Activated naive CD4-positive, alpha-beta T cell treated with Interleukin-2 at 50 U/mL for 16 hours (primary cell): ENCODE measurements at places on chromosomes 12 and 14.
A peak's percentile ranks its signal among the peaks of the same experiment; 100 is the strongest.

- no peak for DNase-seq
These were observed 335.3 kb downstream of the NPAS3 start for GRCh38 chr14:33273978-33274377.

GRCh38 chr12:18578191-18578590, 159.6 kb downstream of the PLCZ1 start:
- no peak for DNase-seq

- no peak for DNase-seq
These were observed 78.6 kb upstream of the GALNT9 start for GRCh38 chr12:132407992-132408391.

GRCh38 chr12:57063991-57064685, 14.2 kb upstream of the MYO1A start:
- peak; percentile 53 for DNase-seq

GRCh38 chr12:92208613-92209121, 63.0 kb upstream of the BTG1 start:
- DNase-seq, result no peak

DNA sequence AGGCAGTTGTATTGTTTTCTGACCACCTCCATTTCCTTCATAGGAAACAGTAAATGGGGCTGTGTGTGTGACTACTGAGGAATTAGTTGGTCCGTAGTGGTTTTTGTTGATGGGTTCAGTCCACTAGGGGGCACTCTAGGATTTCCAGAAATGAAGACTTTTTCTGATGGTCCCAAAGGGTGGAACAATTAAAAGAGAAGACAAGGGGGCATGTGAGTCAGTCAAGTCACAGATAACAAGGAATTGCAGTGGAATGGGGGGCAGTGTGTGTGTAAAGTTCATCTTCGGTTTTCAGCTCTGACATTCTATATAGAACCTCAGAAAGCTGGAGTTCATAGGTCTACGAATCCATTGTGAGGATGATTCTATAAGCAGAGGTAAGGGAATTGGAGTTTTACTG, 186.6 kb upstream of the OR4E1 start:
- DNase-seq, result peak; percentile 26

- no peak for DNase-seq
These were observed 59.9 kb downstream of the TSPAN19 start for GRCh38 chr12:84976133-84976532.

DNA sequence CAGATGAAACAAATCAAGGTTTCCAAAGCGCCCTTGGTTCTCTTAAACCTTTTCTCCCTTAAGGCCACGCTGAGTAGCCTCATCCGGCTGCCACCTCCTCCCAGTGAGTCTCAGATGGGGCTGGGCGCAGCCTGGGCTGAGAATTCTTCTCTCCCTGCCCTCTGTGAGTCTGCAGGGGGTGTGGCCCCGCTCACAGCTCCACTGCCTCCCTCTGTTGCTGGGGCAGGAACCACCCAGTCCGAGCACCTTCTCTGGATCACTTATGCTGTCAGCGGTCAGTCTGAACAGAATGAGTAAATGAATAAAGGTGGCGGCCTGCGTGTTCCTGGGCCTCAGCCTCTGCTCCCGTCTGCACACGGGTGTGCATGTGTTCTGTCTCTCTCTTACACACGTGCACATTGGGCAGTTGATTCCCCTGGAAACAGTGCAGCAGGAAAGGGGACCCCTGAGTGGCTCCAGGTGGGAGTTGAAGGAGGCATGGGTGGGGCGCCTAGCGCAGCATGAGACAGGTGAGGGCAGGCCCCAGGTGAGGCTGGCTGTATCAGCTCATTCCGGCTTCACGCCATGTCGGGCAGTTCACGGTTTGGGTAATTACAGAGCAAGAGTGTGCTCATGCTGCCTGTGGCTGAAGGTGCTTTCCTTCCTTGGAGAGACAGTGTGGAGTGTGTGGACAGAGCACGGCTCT, 4.3 kb downstream of the PAPLN start:
- no peak for DNase-seq

- no peak for DNase-seq
These were observed 167.8 kb downstream of the PAWR start for GRCh38 chr12:79522989-79523386.

DNA sequence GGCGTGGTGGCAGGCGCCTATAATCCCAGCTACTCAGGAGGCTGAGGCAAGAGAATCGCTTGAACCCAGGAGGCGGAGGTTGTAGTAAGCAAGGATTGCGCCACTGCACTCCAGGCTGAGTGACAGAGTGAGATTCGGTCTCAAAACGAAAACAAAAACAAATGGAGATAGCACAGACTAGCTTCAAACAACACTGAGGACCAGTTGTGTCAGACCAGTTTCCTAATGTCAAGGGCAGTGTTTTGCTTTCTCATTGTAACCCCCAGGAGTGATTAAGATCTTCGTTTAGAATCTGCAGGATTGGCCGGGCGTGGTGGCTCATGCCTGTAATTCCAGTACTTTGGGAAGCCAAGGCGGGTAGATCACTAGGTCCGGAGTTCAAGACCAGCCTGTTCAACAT, 18.5 kb downstream of the RPGRIP1 start:
- no peak for DNase-seq

GRCh38 chr12:103833095-103833775, 7.8 kb downstream of the NT5DC3 start:
- DNase-seq, result no peak

GRCh38 chr14:24037658-24038037, 14.2 kb upstream of the CARMIL3 start:
- no peak for DNase-seq

GRCh38 chr12:54561164-54561563, 11.8 kb downstream of the PDE1B start:
- no peak for DNase-seq

GRCh38 chr14:101726954-101727302, 34.6 kb upstream of the PPP2R5C start:
- no peak for DNase-seq

DNA sequence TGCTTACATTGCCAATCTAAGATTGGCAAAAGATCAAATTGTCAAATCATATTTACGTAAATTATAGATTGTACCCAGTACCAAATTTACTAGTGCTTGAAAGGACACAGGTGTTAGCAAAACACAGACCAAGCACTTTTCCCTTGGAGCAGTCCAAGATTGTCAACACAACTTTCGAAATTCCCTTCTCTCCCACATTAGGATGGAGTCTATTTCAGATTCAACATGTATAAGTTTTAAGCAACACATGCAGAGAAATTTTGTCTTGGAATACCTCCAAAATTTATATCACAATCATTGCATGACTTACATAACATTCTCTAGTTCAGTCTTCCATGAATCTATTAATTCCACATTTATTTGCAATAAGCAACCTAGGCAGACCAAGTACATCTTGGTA, 74.9 kb upstream of the SLCO1C1 start:
- DNase-seq, result no peak

DNA sequence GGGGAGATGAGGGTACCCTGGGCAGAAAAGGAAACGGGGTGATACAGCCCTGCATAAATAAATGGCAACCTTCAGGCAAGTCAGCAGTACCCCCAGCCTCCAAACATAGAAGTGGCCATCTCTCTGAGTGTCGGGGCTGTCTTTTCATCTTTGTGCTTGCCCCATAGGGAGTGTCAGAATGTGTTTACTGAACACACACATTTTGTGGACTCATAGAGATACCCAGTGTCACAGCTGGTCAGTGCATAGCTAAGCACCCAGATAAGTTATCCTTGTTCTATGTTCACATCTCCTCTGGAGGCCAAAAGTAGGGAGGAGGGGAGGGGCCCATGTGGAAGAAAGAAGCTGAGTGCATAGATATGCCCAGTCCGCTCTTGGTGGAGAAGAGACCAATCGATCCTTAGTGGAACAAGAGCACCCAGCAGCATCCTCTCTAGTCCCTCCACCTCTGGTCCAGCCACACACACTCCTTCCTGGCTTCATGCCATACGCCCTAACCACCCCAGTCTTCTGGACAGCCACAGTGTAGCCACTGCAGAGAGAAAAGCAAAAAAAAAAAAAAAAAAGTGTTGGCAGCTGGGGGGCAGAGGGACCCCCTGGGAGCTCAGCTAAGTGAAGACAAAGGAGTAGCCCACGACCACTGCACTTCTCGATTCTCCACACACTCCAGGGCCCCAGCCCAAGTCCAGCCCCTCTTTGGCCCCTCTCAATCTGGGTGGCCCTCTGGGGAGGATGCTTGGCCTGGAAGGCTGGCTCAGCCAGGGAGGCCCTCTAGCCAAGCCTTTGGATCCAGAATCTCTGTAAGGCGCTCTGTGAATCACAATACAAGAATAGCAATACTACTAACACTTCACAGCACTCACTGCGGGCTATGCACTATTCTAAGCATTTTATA, 2.6 kb downstream of the ITGA7 start:
- no peak for DNase-seq

DNA sequence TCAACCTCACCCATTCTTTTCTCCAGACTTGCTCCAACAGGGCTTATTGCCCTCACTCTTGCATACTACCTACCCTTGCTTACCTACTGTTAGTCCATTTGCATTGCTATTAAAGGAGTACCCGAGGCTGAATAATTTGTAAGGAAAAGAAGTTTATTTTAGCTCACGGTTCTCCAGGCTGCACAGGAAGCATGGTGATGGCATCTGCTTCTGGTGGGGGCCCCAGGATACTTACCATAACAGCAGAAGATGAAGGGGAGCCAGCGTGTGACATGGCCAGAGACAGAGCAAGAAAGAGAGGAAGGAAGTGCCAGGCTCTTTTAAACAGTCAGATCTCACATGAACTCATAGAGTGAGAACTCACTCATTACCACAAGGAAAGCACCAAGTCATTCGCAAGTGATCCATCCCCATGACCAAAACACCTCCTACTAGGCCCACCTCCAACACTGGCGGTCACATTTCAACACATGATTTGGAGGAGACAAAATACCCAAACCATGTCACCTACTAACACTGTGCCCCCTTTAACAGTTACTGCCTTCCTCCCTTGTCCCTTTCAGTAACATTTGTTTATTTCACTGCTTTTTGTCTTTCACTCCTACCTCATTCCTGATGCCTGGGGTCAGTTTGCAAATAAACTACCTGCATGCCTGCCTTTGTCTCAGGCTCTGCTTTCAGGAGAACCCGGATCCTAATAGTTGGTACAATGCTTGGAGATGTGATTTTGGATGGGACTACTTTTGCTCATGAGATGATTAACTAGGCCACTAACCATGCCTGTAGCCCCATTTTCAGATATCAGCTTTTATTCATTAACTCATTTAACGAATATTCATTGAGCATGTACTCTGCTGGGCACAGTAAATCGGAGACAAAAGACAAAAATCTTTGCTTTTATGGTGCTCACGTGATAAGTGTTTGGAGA, 41.6 kb upstream of the CSRP2 start:
- no peak for DNase-seq

GRCh38 chr14:74698465-74698864, 14.4 kb downstream of the AREL1 start:
- no peak for DNase-seq

- DNase-seq, result no peak
These were observed 111.2 kb downstream of the RFLNA start for GRCh38 chr12:124406043-124406442.

- DNase-seq, result no peak
These were observed 43.8 kb downstream of the FOXN3 start for GRCh38 chr14:89373185-89373584.

DNA sequence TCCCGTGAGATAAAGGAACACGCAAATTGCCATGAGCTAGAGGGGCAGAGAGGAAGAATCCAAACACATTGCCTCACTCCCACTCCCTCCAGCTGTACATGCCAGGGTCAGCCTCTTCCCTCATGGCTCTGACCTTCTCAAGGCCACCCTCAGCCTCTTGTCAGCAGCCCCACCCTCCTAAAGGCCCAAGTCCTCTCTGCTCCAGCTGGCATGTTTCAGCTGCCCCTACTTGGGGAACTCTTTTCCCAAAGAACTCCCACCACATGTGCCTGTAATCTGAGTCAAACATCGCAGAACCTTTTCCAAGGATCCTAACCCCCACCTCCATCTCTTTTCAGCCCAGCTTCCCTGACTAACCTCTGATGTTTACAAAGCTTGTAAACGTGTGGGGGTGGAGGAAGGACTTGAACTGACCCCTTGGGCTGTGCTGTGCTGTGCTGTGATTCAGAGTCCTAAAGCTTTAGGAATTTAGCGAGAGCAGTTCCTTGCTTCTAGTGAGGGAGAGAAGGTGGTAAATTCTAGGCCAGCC, 7.3 kb upstream of the CACNB3 start:
- no peak for DNase-seq

DNA sequence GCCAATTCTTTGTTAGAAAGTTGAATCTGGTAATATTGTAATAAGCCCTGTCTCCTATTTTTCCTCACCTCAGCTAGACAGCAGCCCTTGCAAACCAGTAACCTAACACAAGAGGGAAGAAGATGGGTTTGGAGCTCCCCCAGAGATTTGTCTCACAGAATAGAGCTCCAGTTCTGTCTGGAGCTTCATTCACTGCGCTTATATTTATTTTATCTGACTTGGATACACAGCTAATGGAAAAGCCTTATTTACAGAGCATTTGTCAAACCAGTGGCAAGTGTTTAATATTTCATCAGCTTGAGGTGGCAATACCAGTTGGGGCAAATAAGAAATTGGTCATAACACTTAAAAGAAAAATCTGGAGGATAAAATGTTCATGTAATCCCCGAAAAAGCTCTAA, 1094.0 kb downstream of the FSCB start:
- DNase-seq, result no peak

GRCh38 chr12:122827258-122827657, 8.0 kb upstream of the HIP1R start:
- no peak for DNase-seq

- peak; percentile 32 for DNase-seq
These were observed at the start of gene DACT1 for GRCh38 chr14:58637391-58638230. Gene DACT1 (plus strand): TSS chr14:58637962. CDS start chr14:58638203, 241 bp downstream.

GRCh38 chr14:59997966-59998365, 78.0 kb downstream of the LRRC9 start:
- no peak for DNase-seq

- DNase-seq, result no peak
These were observed 47.4 kb upstream of the MEG3 start for GRCh38 chr14:100778526-100778882.

DNA sequence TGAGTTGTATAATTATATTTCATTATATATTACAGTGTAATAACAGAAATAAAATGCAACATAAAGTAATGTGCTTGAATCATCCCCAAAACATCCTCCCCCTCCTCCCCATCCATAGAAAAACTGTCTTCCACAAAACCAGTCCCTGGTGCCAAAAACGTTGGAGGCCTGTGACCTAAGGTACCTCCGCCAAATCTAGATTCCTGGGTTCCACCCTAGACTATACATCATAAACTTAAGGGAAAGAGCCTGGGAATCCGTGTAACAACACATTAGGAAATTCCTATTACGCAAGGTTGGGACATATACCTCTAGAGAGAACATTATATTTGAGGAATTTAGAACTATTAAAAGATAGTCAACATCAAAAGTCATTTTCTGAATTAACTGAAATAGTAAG, 38.0 kb downstream of the SPPL3 start:
- no peak for DNase-seq
